Esophagus muscularis mucosa (tissue), 4 donors: ENCODE measurements at places on chromosomes 2 and 18. TPM values are rescaled to one million over a fixed set of nuclear protein-coding genes. Genes with fewer than 3 reads are reported as not detected.

The IL1B gene
- not detected for total RNA-seq

- DNase-seq = no peak
Observed at GRCh38 chr18:35242426-35242825, 1.6 kb downstream of the ZNF397 start.

The AKAIN1 gene
- not detected for total RNA-seq

DNA sequence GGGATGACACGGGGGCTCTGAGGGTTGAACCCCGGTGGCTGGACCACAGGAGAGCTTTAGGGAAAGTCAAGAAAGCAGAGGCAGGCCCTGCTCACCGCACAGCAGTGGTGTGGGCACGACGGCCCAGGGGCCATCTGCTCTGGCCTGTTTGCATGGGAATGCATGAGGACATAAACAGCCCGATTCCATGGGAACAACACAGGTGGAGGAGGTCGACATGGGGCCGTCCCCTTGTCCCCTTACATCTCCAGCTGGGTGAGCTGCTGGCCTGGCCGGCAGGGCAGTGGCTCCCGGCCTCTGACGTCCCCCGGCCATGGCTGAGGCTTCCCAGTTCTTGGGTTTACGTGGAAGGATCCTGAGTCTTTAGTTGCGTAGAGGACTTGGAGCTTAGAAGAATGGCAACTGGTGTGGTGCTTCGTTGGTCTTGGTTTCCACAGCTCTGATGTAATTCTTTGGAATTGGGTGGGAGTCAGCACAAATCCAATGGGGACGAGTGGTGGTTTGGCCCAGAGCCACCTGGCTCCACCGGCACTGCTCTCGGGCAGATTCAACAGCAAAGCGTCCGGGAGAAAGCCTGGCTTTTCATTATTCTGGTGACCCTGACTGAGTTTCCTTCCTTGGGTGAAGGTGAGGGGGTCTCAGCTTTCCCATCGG lies 98.3 kb upstream of the HDAC4 start:
- no peak for DNase-seq

DNA sequence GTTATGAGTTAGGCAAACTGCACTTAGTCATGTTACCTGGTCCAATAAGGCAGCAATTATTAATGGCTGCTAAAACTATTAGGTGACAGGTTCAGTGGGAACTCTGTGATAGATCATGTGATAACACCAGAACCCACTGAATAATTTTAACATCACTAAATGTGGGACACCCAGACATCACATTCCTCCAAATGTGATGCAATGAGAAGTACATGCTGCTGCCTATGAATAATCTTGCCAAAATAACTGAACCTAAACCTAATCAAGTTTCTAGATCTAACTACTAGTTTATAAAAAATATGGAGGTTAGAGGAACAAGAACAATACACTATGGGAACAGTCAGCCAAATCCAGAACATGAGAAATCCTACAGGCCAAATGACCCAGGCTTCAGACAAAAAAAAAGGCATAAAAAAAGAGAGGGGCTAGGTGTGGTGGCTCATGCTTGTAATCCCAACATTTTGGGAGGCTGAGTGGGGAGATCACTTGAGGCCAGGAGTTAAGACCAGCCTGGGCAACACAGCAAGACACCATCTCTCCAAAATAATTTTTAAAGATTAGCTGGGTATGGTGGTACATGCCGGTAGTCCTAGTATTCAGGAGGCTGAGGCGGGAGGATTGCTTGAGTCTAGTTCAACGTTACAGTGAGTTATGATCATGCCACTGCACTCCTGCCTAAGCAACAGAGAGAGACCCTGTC lies 7.0 kb upstream of the ACTR2 start:
- DNase-seq = no peak

- no peak for DNase-seq
Observed at GRCh38 chr2:133045787-133046186, 375.8 kb upstream of the LYPD1 start.

The HOXD12 gene
- total RNA-seq = not detected

GRCh38 chr2:199195927-199196502 lies 261.7 kb downstream of the SATB2 start:
- no peak for DNase-seq

DNA sequence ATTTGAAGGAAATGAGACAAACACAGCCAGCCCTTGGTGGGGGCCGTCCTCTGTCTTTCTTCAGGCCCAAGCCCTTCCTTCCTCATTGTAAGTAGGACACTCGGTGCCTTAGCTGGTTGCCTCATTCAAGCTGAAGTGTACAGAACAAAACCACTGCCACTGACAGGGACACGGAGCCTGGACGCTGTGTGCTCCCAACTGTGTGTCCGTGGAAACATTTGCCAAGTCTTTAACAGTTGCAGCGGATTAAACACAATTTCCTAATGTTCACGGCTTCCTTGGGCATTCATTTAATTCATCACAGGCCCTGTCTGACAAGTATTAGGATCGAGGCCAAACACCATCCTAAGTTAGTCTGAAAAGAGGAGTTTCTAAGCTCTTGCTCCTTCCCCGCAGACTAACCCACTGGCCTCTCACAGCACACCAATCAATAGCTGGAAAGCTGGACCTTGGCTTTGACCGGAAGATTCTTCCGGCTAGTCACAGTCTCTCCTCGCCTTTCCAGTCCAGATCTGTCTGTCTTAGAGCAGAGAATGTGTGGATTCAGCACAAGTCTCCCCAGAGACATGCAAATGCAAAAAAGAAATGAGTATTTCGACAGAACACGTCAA lies 68.7 kb upstream of the ACSL3 start:
- DNase-seq = no peak

The SP100 gene
- total RNA-seq = 92.2 TPM

- no peak for DNase-seq
Observed at GRCh38 chr18:77105028-77105427, 27.6 kb downstream of the MBP start.

- DNase-seq = peak; percentile 74
Observed at GRCh38 chr18:50424877-50425690, 50.2 kb downstream of the SKA1 start.

The XIRP2 gene
- not detected for total RNA-seq

DNA sequence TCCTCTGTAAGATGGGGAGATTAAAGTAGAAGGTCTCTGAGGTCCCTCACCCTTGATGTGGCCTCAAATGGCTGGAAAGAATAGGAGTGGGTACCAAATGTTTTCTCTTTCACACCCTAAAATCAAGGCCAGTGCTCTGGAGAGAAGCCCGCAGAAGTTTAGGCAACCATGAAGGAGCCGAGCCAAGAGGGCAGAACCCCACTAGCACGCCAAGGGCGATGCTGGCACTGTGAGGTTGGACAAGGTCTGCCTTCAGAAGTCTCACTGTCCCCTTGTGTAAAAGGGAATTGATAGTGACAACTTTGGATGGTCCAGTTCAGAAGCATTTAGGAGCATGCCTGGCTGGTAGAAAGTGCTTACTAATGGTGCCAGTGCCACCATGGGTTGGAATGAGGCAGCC lies 16.3 kb upstream of the OTOF start:
- DNase-seq = no peak

DNA sequence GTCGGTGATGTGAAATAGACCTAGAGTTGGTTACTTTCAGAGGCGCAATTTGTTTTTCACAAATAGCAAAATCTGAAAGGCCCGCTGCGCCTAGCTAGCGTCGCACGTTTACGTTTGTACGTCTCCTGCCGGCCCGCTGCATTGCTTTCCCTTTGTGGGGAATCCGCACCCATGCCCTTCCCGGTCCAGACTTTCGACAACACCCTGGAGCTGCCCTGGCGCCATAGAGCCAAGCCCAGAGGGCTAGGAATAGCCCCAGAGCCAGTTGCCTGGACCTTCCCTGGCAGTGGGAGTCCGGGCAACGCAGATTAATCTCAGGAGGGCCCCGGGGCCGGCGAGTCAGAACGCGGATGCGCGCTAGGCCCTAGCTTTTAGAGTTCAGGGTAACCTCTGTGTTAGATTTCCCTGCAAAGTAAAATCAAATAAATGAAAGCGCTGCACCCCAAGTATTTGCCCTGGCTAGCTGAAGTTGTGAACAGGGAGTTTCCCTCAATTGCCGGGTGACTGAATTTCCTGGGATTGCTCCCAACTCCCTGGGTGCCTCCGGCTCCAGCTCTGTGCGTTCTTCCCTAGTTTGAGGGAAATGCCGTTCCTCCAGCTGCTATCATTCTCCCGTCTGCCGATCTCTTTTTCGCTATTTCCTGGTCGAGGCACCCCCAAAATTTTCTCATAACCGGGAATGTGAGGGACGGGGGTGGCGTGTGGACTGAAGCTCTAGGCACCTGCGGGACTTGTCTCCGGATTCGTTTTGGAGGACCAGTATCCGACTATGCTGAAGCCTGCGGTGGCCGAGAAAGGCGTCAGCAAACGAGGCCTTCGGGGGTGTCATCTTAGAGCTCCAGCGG lies 1.2 kb upstream of the EN1 start:
- DNase-seq = no peak

DNA sequence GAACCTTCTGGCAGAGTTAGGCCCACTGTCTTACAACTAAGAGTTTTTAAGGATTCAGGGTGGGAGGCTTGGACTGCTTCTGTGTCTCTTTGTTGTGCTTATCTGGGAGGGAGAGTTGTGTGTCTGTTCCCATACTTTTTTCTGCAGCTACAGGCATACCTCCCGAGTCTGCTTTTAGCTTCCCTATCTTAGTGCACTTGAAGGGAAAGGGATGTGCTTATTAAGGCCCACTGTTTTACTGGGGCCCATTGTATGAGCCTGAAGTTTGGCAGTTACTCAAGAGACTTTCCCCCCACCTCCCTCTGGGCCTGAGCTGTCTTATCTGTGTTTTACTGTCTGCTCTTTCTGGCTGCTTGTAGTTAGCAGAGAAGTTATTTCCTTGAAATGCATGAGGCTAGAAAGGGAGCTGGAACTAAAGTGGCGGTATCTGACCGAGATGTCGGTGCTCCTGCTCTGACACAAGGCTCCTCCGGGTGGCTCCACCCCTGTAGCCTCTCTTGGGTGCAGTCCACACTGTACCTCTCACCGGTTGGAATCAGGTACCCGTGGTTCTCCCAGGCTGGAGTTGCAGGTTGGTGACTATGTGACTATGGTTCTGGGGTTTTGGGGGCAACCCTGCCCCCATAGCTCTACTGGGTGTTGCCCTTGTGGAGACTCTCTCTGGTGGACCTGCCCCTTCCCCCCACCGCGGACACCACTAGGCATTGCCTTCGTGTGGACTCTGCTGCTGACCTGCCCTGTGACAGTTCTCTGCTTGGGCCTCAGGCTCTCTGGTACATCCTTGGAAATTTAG lies 12.9 kb downstream of the UBR3 start:
- DNase-seq = no peak

The GAD1 gene
- total RNA-seq = not detected

DNA sequence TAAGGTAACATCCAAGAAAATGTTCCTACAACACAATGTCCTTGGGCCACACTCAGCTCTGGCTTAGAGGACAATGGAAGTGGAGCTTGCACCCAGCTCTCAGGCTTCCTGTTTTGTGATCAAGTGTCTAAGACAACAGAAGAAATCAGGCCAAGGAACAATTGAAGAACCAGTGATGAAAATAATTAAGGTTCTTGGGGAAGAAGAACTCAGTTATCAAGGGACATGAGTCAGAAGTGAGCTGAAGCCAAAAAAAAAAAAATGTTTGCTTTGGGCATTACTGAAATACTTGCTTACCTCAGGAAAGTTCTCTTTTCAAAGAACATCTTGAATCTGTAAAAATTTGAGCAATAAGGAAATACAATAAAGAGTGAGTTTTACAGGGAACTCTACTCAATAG lies 299.0 kb downstream of the FBXO15 start:
- DNase-seq = no peak

- no peak for DNase-seq
Observed at GRCh38 chr2:24734741-24735140, 58.5 kb downstream of the PTRHD1 start.

DNA sequence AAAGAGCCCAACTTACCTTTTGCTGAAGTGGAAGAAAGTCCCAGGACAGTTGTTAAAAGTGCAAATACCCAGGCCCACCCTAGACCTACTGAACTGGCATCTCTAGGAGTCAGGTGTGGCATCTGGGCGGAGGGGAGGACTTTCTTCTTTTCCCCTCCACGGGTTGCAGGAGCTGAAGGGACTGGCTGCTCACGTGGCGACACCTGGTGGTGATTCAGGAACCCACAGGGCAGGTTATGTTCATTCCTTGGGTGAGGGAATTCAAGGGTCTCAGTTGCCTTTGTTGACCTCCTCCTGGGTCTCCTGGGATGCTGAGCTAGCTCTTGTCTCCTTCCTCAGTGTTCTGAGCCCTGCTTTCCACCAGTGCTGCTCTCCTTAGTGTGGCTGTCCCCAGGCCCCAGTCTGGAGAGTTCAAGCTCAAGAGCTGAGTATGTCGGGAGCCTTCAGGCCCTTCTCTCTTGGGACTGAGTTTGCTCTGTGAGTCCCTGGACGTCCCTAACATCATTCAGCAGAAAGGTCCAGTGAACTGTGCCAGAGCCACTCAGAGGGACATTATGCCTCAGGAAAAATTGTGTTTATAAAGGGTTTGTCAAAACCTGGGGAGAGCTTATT lies 56.9 kb downstream of the DYSF start:
- DNase-seq = no peak

DNA sequence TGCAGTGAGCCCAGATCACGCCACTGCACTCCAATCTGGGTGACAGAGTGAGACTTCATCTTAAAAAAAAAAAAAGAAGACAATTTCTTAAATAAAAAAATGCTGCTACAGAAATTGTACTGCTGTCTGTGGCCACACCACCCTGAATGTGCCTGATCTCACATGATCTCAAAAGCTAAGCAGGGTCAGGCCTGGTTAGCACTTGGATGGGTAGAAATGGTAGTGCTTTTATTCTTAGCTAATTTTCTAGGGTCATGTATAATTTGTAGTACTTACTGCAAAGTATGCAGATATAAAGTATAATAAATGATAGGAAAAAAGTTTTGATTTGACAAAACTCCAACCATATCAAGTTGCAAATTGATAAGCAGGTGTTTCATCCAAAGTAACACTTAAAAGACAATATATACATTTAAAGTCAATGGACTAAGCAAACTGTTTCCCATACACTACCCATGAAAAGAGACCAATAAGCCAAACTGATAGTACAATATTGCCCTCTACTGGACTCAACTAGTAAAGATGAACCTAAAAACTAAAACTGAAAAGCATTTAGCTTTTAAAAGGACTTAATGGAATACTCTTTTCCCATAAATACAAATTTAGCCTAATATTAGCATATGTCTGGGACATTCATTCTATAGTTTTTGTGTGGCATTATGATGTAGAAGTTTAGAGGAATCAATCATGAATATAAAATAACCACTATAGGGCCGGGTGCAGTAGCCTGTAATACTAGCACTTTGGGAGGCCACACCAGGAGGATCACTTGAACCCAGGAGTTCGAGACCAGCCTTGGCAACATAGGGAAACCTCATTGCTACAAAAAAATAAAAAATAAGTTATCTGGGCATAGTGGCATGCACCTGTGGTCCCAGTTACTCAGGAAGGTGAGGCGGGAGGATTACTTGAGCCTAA lies 18.6 kb upstream of the PEX13 start:
- no peak for DNase-seq

- DNase-seq = no peak
Observed at GRCh38 chr2:187264612-187265011, 183.4 kb downstream of the CALCRL start.

The RND3 gene
- 39.6 TPM for total RNA-seq

- DNase-seq = no peak
Observed at GRCh38 chr2:177242121-177242987, 22.2 kb downstream of the NFE2L2 start.

- no peak for DNase-seq
Observed at GRCh38 chr2:40433736-40434135, 18.2 kb downstream of the SLC8A1 start.

GRCh38 chr2:163723881-163724280 lies 11.9 kb downstream of the FIGN start:
- DNase-seq = no peak

- no peak for DNase-seq
Observed at GRCh38 chr2:20543469-20544152, 96.7 kb downstream of the RHOB start.

The MXD1 gene
- 21.2 TPM for total RNA-seq
